EH (cell line): ENCODE measurements at places on chromosomes 7 and 10.
A peak's percentile ranks its signal among the peaks of the same experiment; 100 is the strongest.

DNA sequence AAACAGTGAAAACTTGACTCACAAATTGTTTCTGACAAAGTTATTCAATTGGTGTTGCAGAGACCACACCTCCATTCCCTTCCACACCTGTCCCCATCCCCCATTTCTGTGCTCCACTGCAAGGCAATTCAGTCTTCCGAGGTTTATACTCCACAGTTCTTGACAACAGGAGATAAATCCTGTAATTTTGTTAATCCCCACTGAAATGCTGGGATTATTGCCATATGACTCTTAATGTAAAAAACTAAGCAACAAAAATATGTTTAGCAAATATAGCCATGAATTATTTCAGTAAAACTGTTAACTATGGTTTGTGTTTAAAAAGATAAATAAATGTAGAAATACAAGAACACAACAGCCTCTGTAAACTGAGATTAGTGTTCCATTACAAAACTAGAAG, 170.1 kb upstream of the SEMA3D start:
- no peak for DNase-seq

DNA sequence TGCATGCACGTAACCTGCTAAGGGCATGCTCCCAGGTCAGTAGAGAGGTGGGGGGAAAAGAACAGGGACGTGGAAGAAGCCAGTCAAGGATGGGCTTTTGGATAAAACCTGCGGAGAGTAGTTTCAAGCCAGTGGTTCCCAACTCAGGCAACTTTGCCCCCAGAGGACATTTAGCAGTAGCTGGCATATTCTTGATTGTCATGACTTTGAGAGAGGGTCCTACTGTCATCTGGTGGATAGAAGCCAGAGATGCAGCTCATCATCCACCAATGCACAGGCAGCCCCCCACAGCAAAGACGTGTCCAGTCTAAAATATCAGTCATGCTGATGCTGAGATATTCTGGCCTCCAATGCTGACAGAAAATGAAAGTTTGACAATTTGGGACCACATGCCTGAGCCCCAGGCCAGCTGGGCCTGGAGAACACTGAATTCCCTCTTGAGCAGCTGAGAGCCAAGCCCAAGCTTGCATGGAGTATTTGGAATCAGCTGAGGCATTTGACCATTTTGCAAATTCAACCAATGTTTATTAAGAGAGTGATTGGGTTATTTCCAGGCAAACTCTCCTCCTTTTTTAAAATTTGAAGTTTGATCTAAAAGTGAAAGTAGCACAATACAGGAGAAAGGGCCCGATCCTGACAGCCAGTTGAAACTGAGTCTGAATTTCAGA, 110.0 kb upstream of the C7orf33 start:
- no peak for DNase-seq

DNA sequence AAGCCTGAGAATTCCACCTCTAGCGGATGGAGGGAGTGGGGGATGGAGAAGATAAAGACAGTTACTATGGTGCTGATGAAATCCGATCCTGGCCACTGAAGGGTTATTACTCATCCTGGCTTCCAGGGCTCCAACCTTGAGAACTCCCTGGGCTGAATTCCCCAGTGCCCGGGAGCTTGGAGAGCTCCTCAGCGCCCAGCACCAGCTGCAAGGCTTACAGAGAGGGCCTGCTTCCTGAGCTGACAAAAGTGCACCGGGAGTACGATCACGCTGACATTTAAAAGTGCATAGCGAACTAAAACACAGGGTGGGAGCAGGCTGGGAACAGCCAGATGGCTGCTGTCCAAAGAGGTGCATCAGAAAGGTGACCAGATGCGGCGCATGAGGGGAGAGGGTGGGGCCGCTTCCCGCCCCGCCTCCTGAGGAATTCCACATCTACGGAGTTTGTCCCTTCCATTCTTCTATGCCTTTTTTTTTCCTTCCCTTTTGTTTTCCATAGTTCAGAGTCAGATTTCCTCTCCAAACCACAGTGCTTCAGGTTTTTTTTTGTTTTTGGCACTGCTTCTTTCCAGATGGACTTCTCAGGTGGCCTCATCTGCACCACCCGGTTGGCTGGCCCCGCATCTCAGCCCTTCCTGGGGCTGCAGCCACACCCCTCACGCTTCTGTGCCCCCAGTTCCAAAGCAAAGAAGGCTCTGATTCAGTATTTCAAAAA, 62.4 kb upstream of the MKRN1 start:
- DNase-seq: peak; percentile 98

- DNase-seq: no peak
Observed at GRCh38 chr7:159158888-159159405, 14.3 kb upstream of the VIPR2 start.

- no peak for DNase-seq
Observed at GRCh38 chr7:4833176-4833575, 28.7 kb downstream of the PAPOLB start.

GRCh38 chr10:110273474-110273873, 31.2 kb downstream of the SMNDC1 start:
- peak; percentile 69 for DNase-seq

- DNase-seq: no peak
Observed at GRCh38 chr10:125264757-125265578, 104.6 kb upstream of the CTBP2 start.

GRCh38 chr7:95435422-95435780, 573 bp upstream of the PON2 start:
- DNase-seq: no peak

GRCh38 chr7:106568680-106569499, 92.1 kb downstream of the CCDC71L start:
- peak; percentile 93 for DNase-seq

GRCh38 chr7:88490161-88490560, 183.5 kb upstream of the STEAP4 start:
- no peak for DNase-seq

- DNase-seq: no peak
Observed at GRCh38 chr10:32481606-32482005, 35.7 kb downstream of the CCDC7 start.

DNA sequence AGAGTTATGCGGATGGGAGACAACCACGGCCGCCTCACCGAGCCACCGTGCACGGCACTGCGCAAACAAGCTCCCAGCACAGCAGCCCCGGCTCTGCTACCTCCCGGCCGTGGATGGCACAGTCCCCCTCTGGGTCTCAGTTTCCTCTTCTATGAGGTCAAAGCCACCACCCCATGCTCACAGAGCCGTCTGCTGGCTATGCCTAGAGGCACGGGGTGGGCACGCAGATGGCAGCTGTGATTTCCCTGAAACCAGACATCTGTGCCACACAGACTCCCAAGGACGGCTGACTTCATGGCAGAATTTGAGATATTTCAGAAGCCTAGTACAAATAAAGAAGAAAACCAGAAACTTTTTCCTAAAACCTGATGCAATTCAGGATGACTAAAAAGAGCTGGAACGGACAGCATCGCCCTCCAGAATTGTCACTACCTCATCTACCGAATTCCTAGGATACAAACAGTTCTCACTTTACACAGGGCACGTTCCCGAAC, 73.2 kb downstream of the AMZ1 start:
- DNase-seq: no peak

DNA sequence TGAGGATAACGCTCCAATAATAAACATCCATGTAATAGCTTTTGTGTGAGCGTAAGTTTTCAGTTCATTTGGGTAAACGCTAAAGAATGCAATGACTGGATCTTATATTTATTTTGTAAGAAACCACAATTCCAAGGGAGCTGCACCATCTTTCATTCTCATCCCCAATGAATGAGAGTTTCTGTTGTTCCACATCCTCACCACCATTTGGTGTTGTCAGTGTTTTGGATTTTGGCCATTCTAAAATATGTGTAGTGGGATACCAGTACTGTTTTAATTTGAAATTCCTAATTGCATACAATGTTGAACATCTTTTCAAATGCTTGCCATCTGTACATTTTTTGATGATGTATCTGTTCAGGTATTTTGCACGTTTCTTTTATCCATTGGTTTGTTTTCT, 50.9 kb upstream of the SEMA3D start:
- DNase-seq: peak; percentile 71

- peak; percentile 37 for DNase-seq
Observed at GRCh38 chr7:75639071-75639885, 99.5 kb downstream of the HIP1 start.

DNA sequence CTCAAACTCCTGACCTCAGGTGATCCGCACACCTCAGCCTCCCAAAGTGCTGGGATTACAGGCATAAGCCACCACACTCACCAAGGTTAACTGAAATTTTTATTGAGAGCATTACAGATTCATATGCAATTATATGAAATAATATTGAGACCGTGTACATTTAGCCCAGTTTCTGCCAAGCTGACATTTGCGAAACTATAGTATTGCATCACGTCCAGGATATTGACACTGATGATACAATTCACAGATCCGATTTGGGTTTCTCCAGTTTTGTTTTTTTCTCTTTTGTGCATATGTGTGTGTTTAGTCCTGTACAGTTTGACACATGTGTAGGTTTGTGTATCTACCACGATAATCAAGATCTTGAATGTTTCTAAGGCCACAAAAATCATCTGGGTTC, 627.9 kb upstream of the FOXK1 start:
- DNase-seq: no peak

GRCh38 chr7:50356212-50356944, 51.9 kb downstream of the IKZF1 start:
- no peak for DNase-seq

GRCh38 chr10:113982769-113983168, 60.9 kb upstream of the ADRB1 start:
- no peak for DNase-seq
